Pulmonary artery endothelial cell (primary cell): ENCODE measurements at places on chromosomes 2 and 18. TPM values are rescaled to one million over a fixed set of nuclear protein-coding genes. Genes with fewer than 3 reads are reported as not detected.

GRCh38 chr2:182319556-182320505, 107.0 kb downstream of the PDE1A start:
- no peak for DNase-seq

- DNase-seq, result peak; percentile 51
Observed at GRCh38 chr2:204871231-204871953, 326.1 kb downstream of the PARD3B start.

GRCh38 chr2:172860336-172860707, 124.7 kb downstream of the RAPGEF4 start:
- no peak for DNase-seq

The RAD51AP2 gene
- not detected in 2 replicates for total RNA-seq

DNA sequence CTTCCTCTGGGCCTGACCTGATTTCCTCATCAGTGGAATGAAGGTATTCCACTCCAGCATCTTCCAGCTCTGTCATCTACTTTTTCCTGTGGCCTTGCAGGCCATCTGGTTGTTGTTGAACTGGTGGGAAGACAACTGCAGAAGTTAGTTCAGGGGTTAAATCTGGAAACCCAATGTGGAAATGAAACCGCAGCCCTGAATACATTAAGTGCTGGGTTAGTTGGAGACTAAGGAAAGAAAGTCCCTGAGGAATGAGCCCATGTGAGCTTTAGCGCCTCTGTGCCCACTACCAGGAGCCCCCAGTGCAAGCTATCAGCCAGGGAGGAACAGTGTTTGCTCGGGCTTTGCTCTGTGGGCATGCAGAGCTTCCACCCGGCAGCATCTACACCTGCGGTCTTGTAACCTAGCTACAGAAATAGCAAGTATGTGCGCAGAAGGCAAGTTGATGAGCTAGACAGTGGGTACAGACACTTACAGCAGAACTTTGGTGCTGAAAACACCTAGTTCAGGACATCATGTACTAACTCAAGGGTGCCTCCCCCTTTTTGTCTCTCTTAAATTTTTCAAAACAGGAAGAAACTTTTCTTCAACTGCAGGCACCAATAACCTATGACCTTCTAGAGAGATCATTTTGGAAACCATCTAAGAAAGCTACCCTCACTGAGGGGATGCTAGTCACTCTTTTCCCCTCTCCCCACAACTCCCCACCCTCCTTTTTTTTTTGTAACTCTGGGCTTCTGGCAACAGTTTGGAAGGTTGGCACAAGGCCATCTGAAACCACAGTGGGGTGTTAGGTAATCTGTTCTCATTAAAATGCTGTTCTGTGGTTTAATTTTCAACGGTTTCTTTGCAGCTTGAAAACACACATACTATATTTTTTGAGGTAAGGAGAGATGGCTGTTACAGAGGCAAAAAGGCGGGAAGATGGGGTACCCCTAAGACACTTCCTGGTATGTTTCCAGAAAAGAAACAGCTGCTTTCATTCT, 18.3 kb upstream of the CXCR4 start:
- DNase-seq, result no peak

The AP1S3 gene
- total RNA-seq, result 3.4 and 7.2 TPM in 2 replicates

DNA sequence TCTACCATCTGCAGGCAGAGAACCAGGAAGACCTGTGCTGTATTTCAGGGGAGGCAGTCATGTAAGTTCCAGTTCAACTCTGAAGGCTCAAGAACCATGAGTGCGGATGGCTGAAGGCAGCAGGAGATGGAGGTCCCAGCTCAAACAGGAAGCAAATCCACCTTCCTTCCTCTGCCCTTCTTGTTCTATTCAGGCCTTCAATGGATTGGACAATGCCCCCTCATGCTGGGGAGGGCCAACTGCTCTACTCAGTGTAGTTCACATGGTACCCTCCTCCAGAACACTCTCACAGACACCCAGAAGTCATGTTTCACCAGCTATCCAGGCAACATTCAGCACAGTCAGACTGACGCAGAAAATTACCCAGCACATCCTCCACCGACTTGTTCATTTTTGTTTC, 39.1 kb upstream of the RAB31 start:
- no peak for DNase-seq

DNA sequence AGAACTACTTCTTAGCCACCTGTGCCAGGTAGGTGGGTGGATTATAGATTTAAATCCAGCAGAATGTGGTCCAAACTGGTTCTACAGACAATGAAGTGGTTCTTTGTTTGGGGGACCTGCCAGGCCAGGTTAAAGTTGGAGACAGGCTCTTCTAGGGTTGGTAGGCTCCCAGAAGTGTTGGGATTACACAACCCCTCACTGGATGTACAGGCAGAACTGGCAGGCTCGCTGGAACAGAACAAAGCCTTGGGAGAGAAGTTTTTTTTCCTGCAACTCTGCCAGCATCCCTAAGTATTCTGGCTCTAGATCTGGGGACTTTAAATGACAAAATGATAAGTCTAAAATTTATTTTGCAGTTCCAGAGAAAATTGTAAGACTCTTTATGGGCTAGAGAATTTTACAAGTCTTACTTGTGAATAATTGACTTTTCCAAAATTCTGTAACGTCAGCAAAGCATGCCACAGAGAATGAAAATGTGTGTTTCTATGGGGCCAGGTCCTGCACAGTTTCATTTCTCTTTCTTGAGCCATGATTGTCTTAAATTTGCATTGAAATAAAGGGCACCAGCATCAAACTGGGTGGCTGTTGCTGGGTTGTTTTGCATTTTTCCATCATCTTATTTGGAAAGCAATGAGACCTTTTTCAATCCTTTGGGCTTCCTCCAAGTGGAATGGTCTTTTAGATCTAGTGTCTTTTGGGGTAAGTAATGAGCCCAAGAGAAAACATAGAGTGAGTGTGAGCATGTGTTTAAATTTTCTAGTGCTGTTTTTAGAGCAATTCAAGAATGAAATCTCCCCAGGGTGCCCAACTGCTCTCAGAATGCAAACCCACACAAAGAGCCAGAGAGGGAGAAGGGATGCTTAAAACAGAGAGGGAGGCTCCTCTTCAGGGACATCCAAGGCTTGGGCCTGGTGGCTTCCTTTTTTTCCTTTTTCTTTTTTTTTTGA, 32.4 kb upstream of the ATL2 start:
- no peak for DNase-seq

- DNase-seq, result peak; percentile 88
Observed at GRCh38 chr2:237674731-237675276, 47.4 kb downstream of the LRRFIP1 start.

DNA sequence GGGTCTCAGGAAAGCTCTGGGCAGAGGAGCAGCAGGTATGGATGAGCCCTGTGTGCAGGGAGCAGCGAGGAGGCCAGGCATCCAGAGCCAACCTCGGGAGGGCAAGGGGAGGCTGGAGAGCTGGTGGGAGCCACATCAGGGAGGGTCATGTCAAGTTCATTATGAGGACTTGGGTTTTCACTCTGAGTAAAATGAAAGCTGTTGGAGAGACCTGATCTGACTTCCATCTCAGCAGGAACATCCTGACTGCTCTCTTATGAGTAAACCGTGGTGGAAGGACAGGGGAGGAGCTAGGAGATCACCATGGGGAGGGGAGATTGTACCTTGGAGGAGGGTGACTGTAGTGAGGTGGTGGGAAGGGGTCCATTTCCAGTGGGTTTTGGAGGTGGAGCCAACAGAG, 209.8 kb downstream of the LDLRAD4 start:
- no peak for DNase-seq

DNA sequence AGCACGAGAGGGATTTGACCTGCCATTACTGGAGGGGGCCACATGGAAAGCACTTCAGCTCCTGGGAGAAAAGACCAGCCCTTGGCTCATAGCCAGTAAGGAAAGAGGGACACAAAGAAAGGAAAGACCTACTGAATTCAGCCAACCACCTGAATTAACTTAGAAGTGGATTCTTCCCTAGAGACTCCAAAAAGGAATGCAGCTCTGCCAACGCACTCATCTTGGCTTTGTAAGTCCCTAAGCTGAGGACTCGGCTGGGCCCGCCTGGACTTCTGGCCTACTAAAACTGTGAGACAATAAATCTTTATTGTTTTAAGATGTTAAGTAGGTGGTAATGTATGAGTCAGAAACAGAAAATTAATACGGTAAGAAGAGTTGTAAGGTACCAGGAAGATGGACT, 11.5 kb downstream of the ATF2 start:
- no peak for DNase-seq

GRCh38 chr18:49161627-49162026, 210.9 kb upstream of the SMAD7 start:
- DNase-seq, result no peak

The LRRTM1 gene
- not detected in 2 replicates for total RNA-seq

GRCh38 chr2:204574486-204574885, 29.2 kb downstream of the PARD3B start:
- DNase-seq, result no peak

DNA sequence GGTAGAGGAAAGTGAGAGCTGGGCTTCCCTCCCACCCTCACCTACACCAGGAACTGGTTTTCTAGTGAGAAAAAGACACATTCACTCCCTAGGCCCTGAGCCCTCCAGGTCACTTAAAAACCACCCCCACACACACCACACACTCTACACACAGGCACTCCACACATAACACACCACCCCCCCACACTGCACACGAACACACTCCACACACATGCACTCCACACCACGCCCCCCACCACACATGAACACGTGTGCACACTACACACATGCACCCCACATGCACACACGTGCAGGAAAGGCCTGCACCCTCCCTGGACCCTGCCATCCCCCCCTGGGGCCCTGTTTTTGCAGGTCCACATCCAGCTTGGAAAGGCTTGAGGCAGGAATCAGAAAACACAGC, 67.6 kb downstream of the RALBP1 start:
- no peak for DNase-seq

DNA sequence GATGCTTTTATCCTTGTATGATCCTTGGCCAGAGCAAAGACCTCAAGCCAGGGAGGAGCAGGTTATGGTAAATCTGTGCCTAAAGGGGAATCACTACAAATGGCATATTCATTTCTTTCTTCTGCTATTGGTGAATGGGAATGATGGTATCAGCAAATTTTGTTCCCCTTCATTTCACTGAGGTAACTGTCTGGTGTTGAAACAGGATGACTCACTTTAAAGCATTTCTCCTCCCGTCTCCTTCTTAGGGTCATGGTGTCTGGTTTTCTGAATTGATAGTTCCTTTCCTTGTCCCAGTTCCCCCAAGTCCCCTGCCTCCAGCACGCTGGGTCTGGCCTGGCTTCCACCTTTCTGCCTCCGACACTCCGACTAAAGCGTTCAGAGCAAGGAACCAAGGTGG, 109.2 kb downstream of the MREG start:
- DNase-seq, result no peak

The LTBP1 gene
- total RNA-seq, result 41.9 and 109 TPM in 2 replicates

- DNase-seq, result no peak
Observed at GRCh38 chr2:230042195-230042594, 26.5 kb downstream of the SLC16A14 start.

The CNTNAP5 gene
- total RNA-seq, result not detected in 2 replicates

DNA sequence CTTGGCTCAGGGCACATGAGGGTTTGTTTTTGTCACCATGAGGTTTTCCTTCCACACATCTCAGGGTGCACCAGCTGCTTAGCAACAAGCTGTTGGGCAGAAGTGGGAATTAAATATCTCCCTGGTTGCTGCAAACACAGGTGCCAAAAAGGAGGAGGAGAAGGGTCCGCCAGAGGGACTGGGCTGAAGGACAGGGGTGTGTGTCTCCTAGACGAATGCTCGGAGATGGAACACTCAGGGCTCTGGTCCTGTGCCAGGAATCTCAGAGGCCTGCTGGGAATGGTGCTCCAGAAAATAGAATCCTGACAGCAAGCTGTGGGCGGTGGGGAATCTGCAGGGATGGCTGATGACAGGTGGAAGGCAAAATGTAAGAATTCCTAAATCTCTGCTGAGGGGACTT, 94.5 kb downstream of the VSNL1 start:
- no peak for DNase-seq

- DNase-seq, result no peak
Observed at GRCh38 chr18:44901283-44901682, 220.6 kb downstream of the SETBP1 start.

DNA sequence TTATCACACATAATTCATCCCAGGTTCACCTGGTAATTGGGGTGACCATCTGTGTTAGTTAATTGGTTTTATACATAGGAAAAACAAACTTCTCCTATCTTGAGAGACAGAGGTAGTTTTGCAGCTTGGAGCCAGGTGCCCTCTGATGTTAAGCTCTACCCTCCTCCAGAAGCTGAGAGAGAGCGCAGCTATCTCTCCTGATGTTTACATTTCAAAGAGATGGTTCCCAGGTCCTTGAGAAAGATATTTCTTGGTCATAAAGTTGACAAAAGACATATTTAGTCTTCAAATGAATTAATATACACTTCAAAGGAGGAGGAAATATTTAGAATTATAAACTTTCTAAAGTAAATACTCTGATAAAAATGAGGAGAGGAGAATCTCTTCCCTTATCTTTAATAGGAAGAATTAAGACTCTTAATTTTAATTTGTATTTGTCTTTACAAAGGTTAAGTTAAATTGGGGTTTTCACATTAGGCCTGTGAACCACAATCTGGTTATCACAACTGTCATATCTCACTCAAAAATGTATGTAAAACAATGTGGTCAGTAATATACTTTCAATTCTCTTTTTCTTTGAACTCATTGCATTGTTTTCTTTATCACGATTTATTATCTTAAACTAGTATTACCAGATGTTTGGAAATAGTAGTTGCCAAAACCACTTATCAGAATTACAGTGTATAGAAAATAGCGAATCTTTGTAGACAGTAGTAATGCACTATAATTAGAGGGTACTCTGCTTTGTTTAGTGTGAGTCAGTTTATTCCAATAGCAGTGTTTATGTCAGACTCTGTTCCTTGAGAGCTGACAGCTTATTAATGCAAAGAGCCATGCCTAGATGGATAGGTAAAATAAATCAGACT, 26.8 kb downstream of the SERPINB4 start:
- no peak for DNase-seq

DNA sequence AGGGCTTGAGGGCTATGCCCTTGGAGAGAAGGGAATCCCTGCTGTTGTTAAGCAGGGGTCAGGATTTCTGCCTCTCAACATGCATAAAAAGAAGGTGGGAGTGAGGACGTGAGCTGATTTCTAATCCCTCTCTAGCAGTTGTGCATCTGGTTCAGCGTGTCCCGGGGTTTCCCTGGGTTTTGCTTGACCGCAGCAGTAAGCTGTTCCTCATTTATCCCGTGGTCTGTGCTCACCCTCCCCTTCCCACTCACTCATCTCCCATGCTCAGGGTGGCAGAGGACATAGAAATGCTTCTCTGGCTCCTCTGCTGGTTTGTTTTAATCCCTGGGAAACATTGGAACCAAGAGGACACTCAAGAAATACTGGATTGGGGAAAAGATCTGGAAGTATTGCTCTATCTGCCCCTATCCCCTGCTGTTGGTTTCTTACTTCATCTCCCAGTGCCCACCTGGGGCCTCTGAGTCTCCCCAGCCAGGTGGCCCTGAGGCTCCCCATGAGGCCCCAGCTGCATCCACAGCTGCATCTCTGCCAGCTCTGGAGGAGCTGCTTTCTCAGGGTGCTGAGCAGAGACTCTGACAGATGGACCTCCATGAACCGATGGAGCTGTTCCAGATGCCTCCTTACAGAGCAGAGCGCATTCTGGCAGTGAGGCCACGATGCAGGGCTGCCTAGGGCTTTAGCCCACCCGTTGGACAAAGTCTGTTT, 36.1 kb downstream of the TET3 start:
- no peak for DNase-seq

- DNase-seq, result no peak
Observed at GRCh38 chr18:45860492-45860891, 35.0 kb downstream of the SIGLEC15 start.

GRCh38 chr18:75025573-75025972, 183.4 kb downstream of the PTGR3 start:
- no peak for DNase-seq
